Left lung (tissue), 14 donors: ENCODE measurements at places on chromosomes 1 and 21. TPM values are rescaled to one million over a fixed set of nuclear protein-coding genes. Genes with fewer than 3 reads are reported as not detected.

- DNase-seq: no peak
Observed at GRCh38 chr1:240474133-240474614, 137.8 kb downstream of the GREM2 start.

- DNase-seq: no peak
Observed at GRCh38 chr1:245679821-245680780, 525.3 kb downstream of the KIF26B start.

DNA sequence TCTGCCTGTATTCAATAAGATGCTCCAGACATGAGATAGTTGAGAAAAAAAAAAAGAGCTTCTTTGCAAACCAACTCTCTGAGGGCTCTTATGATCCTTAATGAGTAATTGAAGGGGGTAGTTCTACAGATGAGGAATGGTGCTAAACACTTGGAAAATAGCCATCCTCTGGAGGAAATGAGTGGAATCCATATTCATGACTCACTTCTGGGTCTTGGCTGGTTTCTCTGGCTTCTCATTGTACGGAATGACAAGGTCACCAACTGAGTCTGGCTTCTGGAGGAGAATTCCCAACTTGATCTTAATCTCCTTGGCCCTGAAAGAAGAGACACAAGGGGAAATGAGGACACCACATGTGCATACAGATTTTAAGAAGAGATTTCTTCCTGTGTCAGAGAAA lies 34.7 kb downstream of the RGS5 start:
- no peak for DNase-seq

DNA sequence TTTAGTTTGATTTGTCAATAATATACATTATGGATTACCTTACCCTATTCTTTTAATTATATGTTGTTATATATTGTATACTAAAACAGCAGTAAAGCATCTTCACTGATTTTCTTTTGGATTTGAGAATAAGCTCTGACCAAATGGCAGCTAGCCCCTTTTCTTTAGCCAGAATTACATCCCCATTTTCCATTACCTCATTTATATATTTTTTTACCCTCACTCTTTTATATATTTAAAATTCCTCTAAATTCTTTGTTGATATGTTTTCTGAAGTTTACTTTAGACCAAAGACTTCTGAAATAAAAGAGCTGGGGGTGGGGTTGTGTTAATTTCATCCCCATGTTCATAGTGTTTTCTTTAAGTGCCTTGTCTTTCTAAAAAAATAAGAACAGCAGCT lies 24.6 kb downstream of the ANGPTL1 start:
- no peak for DNase-seq

Gene MARK1
- 8.5 TPM for polyA plus RNA-seq

Gene OR14K1
- not detected for polyA plus RNA-seq

DNA sequence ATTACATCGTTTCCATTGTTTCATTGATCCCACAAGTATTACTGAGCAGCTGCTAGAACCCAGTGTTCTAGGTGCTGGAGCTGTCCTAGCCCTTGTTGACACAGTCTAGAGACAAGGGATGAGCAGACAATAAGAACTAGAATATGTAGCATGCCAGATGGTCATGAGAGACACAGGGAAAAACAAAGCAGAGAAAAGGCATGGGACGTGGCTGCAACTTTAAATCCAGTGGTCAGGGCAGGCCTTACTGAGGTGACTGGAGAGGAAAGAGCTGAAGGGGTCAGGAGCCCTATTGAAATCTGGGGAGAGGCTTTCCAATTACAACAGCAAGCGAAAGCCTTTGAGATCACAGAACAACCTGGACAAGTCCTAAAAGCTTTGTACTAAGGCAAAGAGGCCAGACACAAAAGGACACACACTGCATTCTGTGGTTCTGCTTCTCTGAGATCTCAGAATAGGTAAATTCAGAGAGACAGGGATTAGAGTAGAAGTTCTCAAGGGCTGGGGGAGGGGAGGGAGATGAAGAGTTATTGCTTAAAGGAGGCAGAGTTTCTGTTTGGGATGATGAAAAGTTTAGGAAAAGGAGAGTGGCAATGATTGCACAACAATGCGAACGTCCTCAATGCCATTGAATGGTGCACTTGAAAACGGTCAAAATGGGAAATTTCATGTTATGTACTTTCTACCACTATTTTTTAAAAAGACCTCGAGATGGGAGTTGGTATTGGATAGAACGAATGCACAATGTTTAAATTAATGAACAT lies 467.4 kb upstream of the VAMP3 start:
- no peak for DNase-seq
